ENCODE measurements at places on chromosomes 6 and 20.

DNA sequence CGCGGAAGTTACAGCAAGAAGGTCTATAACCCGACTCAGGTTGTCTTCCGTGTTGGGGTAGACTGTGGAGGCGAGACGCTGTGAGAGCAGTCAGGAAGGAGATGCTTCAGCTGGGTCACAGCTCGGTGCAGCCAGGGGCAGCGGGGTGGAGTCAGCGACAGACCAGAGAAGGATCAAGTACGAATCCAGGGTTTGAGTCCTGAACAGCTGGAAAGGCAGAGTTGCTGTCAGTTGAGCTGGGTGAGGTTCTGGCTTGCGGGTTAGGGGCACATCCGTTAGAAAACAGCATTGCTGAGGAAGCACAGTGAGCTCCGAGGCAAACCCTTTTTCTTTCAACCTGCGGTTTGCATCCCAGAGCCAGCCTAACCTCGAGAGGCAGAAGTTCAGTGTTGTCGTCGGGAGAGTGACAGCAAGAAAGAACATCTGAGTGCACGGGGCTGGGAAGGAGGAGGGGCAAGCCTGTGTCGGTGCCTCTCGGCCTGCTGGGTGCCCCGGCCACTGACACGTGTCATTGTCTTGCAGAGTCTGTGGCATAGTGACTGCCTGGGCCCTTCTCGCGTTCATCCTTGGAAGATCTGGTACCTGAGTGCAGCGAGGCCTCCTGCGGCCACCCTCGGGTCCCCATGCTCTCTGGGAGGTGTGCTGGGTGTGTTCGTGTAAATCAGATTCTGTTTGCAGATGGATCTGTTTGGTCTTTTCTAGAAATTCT, 20.0 kb downstream of the PNLDC1 start:
- peak; percentile 6 for DNase-seq

DNA sequence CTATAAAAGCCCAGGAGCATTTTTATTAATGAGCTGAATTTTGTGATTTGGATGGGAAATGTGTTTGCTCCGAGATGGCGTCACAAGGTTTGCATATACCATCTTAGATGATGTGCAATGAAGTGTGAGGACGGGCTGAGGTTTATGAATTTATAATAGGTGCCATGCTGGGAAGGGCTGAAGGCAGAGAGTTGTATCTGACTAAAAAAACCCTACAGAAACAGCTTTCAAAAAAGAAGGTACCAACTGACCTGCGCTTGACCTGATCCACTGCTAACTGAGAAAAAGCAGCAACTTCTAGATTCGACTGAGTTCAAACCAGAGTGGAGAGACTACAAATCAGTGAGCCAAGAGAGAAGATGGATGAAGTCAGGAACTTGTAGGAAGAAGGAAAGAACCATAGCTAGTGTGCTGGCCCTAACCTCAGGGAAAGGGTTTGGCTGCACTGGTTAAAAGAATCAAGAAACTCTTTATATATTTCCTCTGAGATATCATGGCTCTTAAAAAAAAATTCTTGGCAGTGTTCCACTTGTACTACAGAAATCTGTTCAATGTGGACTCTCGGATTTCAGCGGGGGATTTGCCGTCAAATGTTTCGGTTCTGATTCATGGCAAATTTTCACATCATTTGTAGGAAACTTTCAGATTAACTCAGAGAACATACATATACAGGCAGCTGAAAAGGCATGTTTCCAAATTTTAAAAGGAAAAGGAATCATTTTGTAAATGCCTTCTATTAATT, 56.5 kb upstream of the HDGFL1 start:
- no peak for DNase-seq

DNA sequence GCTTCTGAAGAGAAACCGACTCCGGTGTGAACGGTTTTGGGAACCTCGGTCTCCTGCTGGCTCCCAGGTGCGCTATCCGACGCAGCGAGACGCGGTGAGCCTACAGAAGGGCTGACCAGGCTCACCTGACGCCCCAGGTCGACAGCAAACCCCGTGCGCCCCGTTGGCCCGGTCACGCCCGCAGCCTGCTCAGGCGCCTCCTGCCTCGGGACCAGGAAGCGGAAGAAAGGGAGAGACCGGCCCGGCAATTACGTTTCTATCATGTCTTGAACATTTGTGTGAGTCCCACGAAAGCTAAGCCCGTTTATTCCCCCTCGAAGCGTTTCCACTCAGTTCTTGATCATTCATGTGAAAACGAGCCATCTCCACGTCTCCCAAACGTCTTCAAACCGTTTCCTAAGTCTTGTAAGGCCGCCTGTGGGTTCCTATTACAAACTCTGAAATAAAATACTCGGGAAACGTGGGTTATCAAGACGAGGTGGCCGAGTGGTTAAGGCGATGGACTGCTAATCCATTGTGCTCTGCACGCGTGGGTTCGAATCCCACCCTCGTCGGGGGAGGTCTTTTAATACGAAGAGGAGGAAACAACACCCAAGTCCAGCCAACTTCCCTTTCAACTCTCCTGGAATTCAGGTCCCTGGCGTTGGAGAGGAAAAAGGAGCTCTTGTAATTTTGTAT, 150.5 kb upstream of the PRSS16 start:
- DNase-seq: peak; percentile 20

DNA sequence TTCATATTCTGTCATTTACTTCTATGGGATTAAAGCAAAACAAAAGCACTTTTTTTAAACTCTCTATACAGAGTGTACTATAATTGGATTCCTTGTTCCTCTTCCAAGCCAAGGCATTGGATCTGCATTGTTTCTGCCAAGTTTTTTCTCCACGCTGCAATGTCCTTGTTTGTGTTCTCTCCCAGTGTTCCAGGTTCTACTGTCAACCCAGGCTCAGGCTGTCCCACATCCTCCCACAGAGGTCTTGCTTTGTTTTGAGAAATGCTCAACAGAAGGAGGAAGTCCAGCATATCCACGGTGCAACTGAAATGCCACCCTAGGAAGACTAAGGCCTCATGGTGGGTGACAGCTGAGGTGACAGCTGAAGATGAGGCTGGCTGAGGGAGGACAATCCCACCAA, 287.1 kb upstream of the PRDM1 start:
- peak; percentile 64 for DNase-seq

DNA sequence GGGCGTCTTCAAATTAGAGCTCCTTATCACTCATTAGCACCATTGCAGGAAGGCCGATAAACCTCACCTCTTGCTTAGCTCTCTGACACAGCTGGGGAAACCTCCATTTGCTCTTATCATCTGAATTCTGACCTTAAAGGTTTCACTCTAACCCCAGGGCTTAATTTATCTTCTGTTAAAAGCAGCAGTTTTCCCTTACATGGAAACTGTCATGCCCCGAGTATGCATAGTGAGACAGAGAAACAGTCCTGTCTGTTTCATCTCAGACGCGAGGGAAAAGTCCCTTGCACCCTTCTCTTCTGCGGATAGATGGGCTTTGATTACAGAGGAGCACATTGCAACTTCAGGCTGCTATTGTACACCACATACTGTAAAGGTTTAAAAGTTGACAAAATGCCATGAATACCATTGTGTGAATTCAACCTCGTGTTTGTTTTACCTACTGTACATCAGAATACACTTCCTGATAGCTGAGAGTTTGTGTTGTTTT, 191.5 kb upstream of the BMP2 start:
- no peak for DNase-seq

GRCh38 chr6:30814146-30815040, 69.9 kb upstream of the DDR1 start:
- DNase-seq: peak; percentile 84

DNA sequence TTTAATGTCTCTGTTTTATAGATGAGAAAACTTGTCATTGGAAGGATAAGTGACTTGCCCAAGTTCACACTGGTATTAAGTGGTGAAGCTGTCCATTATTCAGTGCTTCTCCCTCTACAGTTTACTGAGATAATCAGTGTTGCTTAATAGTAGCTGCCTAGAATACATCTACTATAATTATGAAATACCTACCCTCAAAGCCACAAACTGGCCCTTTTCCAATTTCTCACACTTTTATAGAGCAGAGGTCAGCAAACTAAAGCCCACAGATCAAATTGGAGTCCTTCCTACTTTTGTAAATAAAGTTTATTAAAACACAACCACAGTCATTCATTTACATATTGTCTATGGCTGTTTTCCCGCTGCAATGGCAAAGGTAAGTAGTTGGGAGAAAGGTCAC, 73.5 kb downstream of the EYS start:
- DNase-seq: peak; percentile 1

- DNase-seq: no peak
Observed at GRCh38 chr6:87623248-87623647, 33.3 kb downstream of the ORC3 start.

GRCh38 chr6:5457041-5457440, 195.7 kb downstream of the FARS2 start:
- DNase-seq: no peak
